ENCODE measurements at places on chromosomes 7 and 10.
A peak's percentile ranks its signal among the peaks of the same experiment; 100 is the strongest.

DNA sequence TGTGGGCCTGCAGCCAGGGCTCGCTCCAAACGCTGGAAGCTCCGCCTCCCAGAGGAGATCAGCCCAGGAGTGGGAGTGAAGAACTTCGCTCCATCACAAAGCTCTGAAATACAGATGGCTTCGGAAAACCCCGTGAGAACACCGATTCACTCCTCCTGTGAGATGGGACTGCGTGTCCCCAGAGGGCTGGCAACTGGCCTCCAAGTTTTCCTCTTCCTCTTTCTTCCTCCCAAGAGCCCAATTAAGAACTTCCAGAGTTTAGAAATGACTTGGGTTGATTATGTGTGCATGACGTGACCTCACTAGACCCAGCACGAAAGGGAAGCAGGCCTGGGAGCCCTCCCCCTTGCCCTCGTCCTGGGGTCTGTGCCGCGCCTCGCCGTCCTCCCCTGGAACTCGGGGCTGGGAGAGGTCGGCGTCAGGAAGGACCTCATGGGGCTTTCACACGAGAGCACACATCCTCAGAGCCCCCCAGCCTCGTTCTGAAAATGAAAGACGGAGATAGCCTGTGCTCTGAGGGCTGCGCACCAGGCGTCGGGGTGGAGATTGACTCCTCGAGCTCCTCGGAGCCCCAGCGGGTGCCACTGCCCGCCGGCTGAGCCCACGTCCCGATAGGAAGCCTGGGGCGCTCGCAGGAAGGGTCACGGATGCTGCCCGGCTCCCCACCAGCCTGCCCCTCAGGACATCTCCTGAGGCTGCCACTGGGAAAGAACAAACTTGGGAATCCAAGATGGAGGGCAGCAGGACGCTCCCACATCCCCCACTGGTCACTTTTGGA, 37.8 kb downstream of the PTPRN2 start:
- DNase-seq, result peak; percentile 52

GRCh38 chr10:90089719-90090118, 388.3 kb downstream of the KIF20B start:
- DNase-seq, result no peak

- no peak for DNase-seq
These were observed 56.4 kb upstream of the PRSS58 start for GRCh38 chr7:142314281-142314680.

- peak; percentile 72 for DNase-seq
These were observed 216.5 kb upstream of the MKLN1 start for GRCh38 chr7:131111081-131111576.

DNA sequence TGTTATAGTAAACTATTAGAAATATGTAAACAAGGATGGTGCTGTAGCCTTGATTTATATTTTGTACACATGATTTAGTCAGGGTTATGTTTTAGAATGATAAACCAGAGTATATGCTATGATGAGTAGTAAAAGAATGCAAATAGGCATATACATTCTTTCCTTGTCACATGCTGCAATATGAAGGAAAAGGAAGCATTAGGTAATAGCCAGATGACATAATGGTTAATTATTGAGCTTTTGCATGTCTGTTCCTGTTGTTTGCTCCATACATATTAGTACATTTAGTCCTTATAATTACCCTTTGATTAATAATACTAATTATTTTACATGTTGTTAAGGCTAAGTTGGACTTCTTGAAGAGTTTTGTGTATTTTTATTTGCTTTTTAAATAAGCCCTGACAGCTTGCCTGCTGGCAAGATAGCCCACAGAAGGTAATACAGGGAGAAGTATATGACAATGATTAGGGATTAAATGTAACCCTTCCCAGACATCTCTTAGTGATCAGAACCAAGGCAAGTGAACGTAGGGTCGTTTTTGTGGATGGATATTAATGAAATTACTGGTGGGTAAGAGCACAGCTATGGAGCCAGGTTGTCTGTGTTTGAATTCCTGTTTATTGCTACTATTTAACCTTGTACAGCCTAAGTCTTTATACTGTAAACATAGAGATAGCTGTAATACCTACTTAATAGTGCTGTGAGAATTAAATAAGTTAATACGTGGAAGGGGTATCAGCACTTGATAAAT, 68.4 kb downstream of the PHTF2 start:
- DNase-seq, result peak; percentile 19

DNA sequence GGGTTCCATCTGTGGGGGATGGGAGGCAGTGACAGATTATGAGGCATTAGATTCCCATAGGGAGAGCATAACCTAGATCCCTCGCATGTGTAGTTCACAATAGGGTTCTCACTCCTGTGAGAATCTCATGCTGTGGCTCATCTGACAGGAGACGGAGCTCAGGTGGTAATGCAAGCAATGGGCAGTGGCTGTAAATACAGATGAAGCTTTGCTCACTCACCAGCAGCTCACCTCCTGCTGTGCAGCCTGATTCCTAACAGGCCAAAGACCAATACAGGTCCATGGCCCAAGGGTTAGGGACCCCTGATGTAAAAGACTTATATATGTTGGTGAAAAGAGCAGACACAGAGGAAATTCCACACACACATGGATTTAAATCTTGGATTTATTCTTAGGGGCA, 370.2 kb downstream of the NRG3 start:
- no peak for DNase-seq

GRCh38 chr7:41007351-41007751, 695.5 kb downstream of the INHBA start:
- no peak for DNase-seq

DNA sequence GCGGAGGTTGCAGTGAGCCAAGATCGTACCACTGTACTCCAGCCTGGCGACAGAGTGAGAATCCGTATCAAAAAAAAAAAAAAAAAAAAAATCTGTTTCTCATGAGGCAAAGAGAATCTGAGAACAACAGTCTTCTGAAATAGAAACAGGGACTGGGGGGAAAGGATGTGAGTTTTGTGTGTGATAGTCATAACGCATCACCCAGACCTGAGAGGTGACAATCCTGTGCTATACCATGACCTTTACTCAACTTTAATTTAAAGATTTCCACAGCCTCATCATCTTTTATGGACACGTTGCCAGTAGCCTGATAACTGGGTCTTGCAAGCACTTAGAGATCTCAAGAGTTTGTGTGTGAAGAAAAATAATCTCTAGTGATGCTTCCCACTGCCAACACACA, 2.3 kb downstream of the ATXN7L1 start:
- DNase-seq, result no peak

DNA sequence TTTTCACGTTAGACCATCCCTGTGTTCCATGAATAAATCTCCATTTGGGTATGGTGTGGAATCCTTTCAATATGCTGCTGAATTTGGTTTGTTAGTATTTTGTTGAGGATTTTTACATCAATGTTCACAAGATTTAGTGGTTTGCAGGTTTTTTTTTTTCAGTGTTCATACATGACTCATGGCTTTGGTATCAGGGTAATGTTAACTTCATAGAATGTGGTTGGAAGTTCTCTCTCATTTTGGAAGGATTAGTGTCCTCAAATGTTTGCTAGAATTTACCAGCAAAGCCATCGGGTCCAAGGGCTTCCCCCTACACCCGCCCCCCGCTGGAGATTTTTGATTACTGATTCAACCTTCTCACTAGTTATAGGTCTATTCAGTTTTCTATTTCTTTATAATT, 398.0 kb downstream of the NXPH1 start:
- DNase-seq, result no peak

GRCh38 chr7:46649876-46650275, 728.8 kb upstream of the IGFBP3 start:
- DNase-seq, result no peak

GRCh38 chr7:75688200-75689136, 50.3 kb downstream of the HIP1 start:
- DNase-seq, result no peak

GRCh38 chr7:132475037-132475668, 101.1 kb downstream of the PLXNA4 start:
- no peak for DNase-seq

DNA sequence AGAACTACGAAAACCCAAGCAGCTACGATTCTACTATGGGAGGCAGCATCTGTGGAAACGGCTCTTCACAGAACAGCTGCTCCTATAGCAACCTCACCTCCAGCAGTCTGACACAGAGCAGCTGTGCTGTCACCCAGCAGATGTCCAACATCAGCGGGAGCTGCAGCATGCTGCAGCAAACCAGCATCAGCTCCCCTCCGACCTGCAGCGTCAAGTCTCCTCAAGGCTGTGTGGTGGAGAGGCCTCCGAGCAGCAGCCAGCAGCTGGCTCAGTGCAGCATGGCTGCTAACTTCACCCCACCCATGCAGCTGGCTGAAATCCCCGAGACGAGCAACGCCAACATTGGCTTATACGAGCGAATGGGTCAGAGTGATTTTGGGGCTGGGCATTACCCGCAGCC, 81.6 kb upstream of the SAMD8 start:
- no peak for DNase-seq

- DNase-seq, result peak; percentile 53
These were observed 65.5 kb downstream of the BPGM start for GRCh38 chr7:134712196-134712595.

DNA sequence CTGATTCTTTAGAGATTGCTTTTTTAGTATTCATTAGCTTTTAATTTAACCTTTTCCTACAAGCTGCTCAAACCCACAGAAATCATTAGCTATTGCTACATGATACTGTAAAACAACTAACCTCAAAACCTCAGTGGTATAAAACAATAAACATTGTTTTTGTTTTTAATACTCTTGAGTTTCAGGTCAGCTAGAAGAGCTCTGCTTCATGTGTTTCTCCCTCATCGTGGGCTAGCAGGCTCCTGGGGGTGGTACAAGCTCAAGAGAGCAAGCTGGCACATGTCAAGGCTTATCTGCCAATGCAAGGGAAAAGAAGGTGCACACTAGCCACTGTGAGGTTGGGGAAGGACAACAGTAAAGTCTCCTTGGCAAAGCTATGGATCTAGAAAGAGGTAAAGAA, 232.9 kb upstream of the PHF14 start:
- no peak for DNase-seq

DNA sequence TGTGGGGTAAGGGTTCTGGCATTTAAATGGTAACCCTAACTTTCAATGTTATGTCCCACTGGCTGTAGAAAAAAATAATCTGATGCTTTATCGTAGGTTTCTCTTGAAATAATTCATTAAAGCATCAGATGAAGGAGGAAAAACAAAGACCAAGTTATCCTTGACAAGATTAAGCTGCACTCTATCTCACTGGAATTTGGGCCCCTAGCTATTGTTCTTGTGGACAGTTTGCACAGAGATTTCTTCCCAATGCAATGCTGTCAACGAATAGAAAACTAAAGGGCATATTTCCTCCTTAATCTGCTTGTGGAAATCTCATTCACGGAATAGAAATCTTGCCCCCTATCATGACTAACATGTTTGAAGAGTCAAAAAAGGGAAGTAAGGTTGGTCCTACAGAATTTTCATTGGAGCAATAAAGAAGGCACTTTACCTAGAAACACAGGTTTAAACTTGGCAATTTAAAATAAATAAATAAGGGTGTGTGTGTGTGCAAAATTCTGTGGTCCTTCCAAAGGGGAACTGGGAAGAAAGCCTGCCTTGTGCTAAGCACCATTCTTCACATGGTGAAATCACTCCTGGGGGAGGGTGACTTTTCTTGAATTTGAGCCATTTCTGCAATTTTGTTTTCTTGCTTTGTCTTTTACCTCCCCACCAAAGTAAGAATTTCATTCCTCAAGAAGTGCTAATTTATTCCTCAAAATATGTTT, 242.8 kb downstream of the GLI3 start:
- DNase-seq, result no peak

DNA sequence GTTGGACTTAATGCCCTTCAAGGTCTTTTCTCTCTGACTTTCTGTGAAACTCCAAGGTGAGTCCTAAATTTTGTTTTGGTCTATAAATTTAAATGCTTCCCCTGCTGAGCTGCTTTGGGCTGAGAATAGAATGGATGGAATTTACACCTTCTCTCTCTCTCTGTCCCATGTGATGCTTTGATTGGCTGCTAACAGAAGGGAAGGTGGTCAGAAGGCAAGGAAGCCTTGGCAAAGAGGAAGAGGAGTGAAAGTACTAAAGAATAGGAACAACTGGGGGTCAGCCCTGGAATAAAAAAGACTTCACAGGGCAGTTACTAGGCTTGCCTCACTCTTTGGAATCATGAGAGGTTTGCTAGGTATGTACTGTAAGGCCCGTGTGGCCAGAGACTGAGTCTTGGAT, 260.2 kb downstream of the AUTS2 start:
- no peak for DNase-seq

DNA sequence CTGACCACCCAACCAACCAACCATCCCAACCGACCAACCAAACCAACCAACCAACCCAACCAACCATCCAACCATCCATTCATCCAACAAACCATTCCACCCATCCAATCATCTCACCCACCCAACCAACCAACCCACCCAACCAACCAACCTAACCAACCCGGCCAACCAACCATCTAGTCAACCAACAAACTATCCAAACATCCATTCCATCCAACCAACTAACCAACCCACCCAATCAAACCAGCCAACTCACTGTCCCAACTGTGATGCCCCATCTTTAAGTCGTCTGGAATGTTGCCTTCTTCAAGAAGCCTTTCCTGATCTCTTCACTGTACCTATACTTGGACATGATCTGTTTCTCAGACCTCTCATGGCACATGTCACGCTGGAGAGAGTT, 31.6 kb downstream of the MINDY4 start:
- DNase-seq, result no peak

DNA sequence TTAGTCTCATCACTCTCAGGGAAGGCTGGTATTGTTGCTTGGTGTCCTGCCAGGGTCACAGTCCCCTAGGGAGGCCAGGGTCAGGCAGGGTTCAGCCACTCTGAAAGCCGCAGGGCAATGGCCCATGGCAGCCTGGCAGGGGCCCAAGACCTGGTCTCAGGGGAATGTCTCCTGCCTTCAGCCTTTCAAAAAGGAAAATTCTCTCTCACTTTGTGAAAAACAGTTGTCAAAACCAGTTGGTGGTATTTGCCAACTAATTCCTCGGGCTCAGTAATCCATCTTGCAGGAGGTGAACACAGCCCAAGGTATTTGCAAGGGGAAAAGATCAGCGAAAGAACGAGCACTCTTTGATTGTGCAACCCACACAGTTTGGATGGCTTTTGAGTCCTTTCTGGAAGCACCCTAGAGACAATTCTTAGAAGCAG, 101.5 kb downstream of the JCAD start:
- DNase-seq, result peak; percentile 24

DNA sequence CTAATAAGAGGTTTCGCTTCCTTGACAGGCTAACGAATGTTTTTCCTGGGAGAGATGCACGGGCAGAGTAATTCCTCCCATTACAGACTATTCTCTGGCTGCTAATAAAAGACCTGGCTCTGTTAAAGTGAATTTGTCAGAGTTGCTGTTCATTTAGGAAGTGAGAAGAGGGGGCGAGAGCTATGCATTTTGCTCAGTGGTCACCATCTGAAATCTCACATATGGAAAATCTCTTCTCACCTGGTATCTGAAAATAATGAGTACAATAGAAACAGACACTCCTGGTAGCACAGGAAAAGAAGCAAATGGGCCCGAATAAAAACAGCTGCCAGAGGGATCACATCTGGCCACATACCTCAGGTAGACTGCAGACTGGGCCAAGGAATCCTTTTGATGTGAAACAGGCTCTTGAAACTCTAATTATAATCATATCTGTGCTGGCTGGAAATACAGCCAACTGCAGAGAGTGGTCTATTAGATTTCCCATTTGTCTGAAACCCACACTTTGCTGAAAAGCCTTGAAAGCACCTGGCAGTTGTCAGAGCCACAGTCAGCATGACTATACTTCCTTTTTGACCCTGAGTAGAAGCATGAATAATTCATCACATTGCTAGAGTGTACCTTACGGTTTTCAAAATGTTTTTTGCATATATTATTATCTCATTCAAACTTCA, 33.6 kb downstream of the AOAH start:
- DNase-seq, result no peak
